ENCODE measurements at places on chromosomes 1 and 21.
A peak's percentile ranks its signal among the peaks of the same experiment; 100 is the strongest.

DNA sequence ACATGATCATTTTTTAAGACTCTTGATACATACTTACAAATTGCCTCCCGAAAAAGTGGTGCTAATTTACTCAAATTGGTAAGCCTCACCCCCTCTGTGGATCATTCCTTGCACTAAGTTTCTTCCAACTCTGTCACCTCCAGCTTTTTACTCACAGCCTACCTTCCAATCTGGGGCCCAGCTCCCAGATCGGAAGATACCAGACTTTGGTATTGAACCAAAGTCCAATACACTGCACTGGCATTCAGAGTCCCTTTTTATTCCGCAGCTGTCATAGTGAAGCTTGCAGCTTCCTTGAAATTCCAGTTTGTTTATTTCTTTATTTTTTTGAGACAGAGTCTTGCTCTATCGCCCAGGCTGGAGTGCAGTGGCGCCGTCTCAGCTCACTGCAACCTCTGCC is 1.8 kb upstream of the LAMTOR5 start:
- DNase-seq: no peak

GRCh38 chr1:227911376-227911775 is 36.4 kb downstream of the WNT9A start:
- no peak for DNase-seq

DNA sequence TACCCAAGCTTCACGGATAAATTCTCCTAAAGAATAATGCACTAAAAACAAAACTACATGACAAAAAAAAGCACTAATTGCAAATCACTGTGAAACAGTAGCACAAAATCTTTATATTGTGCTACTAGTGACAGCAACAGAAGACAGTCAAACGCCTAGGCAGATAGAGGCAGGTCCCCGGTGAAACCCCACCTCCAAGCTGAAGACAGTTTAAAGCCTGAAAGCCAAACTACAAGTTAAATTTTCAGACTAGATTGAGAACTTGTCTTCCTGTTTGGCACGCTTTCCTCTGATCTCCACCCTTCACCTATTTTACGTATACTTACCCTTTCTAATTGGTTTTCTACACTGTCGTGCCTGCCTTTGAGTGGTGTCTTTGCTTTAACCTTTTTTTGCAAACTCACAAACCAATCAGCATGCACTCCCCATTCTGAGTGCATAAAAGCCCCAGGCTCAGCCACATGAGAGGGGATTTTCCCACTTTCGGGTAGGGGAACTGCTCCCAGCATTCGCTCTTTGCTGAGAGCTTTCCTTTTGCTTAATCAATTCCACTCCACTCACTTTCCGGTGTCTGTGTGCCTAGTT is 3.6 kb upstream of the BACH1 start:
- no peak for DNase-seq

- no peak for DNase-seq
These were observed 448.3 kb downstream of the MATN1 start for GRCh38 chr1:30274976-30275621.

GRCh38 chr1:231420959-231421545 is 1.0 kb downstream of the EGLN1 start:
- DNase-seq: peak; percentile 76

- DNase-seq: no peak
These were observed 291.1 kb downstream of the PTPRU start for GRCh38 chr1:29527314-29528004.

DNA sequence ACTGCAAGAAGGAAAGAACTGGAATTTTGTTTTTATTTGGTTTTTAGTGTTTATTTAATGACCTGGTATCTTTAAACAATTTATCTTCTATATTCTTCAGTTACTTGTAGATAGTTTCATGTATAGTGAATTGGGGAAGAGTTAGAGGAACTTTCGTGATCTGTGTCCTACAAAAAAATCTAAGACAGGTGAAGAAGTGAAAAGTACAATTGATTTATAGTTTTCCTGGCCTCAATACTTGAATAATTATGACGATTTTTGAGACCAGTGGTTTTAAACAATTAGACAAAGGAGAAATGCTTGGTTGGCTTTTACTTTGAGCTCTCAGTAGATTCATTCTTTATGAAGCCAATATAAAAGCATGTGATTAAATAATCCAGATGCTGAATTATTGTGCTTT is 7.5 kb downstream of the MIER1 start:
- no peak for DNase-seq

DNA sequence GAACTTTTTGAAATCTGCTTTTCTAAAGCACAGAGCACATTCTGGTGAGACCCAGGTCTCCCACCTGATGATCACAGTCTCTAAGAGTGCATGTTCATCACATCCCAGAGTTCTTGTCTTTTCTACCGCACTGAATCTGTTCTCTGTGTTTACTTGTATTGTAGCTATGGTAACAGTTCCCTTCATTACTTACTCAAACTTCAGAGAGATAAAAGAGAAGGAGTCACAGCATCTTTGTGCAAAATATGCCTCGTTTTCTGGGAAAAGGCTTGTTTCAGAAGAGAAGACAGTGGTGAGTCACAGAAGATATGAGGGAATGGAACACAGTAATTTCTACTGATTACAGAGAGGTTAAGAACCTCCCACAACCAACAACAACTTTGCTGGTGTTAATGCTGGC is 580.6 kb downstream of the PLA2G4A start:
- no peak for DNase-seq

DNA sequence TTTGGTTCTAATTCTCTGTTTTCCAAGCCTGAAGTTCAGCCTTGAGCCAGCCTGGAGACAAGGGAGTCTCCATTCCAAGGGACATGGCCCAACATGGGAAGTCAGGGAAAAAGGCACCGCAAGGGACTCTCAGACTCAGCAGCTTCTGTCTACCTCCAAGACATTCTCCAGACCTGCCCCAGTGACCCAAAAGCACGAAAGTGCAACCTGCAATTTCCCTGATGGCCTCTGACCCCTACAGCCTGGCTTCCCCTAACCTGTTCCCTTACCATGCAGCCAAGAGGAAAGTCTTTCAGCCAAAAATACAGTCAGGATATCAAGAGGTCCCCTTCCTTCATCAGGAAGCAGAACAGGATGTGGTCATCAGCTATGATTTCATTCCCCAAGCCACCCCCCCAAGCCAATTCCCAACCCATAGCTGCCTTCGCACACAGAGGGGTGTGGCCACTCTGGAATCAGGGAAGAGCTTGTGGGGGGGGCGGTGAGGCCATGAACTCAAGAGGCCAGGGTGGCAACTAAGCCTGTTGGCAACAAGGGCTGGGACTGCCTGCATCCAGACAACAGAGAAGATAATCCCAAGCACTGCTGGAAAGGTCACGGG is 59.2 kb downstream of the TIAM1 start:
- no peak for DNase-seq

DNA sequence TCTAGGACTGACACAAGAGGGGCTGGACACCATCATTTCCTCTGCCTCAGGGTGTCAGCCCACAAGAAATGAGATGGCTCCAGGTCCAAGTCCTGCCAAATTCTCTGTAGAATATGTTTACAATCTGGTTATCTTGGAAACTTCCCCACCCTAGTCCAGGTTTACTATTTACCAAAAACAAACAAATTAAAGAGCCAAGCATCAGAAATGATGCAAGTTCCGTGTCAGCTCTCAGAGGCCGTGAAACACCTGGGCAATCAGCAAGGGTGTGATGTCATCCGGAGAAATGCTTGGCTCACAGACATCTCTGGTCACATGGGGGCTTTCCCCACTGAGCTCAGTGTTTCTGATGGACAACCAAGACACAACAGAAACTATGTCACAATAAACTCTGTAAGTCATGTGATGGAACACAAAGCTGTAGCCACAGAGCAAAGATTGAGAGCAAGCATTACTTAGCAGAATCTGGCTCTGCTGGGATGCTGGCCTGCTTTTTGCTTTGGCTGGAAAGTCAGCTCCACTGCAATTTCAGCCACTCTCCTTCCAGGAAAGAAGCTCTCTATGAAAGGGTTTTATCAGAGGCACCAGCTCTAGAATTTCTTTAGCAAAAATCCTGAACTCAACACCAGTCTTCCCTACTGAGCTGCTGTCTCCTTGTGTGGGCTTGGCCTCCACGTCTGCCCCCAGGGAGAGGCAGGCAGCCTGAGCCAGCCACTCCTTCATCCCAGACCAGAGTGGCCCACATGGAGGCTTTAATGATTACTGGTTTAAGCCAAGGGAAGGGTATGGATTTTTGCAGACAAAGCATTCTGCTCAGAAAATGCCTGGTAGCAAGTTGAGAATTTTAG is 55.9 kb downstream of the NENF start:
- DNase-seq: no peak

GRCh38 chr1:240967070-240967724 is 355.2 kb upstream of the GREM2 start:
- DNase-seq: peak; percentile 54

- DNase-seq: no peak
These were observed 14.3 kb downstream of the PROX1 start for GRCh38 chr1:214002060-214002459.
